ENCODE measurements at places on chromosomes 1 and 21. TPM values are rescaled to one million over a fixed set of nuclear protein-coding genes. Genes with fewer than 3 reads are reported as not detected.

The NUDT17 gene
- total RNA-seq = 1.7 TPM

The OR2G6 gene
- not detected for total RNA-seq

The HHAT gene
- total RNA-seq = 4.0 TPM

- no peak for ATAC-seq
Observed at GRCh38 chr1:204106825-204107224, 33.9 kb downstream of the SOX13 start.

- peak; percentile 9 for ATAC-seq
Observed at GRCh38 chr1:228367798-228368791, 38.5 kb downstream of the TRIM11 start.

DNA sequence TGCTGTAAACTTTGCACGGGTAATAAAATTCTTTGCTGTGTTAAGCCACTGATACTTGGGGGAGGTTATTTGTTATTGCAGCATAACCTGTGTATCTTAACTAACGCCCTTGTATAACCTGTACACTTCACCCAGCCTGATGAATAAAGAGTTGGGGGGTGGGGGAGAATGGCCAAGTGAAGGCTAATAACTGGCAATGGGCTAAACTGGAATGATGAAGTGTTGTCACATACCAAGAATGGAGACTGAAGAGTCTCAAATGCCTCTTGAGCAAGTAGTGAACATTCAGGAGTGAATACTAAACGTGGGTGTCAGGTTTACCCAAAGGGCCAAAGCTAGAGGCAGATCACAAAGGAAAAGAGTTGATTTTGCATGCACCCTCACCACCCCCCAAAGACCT is 169.4 kb downstream of the C1orf94 start:
- ATAC-seq = no peak

DNA sequence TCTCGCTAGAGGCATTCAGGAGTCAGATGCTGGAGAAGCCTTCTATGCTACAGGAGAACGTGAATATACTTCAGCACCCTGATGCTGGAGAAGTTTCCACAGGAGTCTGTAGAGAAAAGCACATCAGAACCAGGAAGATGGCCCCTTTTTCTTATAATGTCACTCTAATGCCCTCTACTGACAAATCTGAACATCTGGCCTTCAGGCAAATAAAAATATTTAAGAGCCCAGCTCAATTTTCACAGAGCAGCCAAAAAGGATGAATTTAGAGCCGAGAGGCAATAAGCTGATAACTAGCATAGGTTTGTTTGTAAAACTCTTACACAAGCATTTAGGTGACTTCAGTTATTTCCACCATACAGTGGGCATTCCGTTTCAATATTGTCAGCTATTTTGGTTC is 3.8 kb upstream of the RRP15 start:
- no peak for ATAC-seq

GRCh38 chr1:192730198-192730597 is 78.6 kb upstream of the RGS2 start:
- ATAC-seq = no peak
